DMS 273 treated with DMSO at 0.1 percent for 48 hours (cell line): ENCODE measurements at places on chromosomes 16 and 17.

DNA sequence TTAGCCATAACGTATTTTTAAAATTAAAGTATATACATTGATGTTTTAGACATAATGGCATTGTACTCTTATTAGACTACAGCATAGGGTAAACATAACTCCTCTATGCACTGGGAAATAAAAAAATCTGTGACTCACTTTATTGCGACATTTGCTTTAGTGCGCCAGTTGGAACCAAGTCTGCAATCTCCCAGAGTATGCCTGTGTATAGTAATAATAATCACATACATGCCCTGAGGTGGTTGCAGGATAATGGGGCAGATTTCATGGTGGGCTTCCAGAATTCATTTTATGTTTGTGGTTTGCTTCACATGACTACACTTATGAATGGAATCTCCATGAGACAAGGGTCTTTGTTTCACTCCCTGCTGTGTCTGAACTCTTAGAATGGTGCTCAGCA, 66.9 kb upstream of the N4BP1 start:
- DNase-seq = no peak

- no peak for DNase-seq
Observed at GRCh38 chr17:61299517-61300513, 99.8 kb upstream of the TBX2 start.

DNA sequence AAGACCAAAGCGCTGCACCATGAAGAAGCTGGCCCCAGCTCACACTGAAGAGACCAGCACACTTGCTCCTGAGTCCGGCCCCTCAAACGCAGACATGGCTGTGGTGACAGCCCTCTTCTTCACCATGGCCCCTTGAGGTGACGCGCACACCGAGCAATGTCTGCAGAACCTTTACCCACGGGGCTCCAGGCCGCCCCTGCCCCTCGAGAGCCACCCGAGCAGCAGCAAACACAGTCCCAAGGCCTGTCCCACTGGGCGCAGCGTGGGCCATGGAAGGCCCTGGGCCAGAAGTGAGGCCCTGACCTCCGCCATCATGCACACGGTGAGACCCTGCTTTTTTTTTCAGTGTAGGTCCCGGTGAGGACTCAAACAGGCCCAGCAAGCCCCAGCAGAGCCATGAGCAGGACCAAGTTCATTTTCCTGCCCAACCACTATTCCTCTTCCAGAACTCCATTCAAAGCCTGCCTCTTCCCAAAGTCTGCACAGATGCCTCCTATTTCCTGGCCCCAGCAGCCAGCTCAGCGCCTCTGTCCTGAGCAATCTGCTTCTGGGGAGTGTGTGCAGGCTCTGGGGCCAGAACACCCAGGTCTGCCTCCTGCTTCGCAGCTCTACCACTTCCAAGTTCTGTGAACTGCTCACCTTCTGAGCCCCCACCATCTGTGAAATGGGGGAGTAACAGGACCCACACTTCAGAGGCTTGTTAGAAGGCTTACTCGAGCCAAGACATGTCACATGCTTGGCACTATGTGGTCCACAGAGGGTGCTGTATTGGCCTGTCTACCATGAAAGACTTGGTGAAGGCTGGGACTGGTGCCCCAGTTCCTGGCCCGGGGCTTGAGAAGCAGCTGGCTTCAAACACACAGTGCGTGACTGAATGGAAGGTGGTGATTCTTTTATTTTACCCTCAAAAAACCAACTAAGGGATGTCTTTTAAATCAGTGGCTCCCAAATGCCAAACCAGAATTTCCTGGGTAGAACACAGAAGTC, 35.7 kb upstream of the GSG1L start:
- DNase-seq = no peak

DNA sequence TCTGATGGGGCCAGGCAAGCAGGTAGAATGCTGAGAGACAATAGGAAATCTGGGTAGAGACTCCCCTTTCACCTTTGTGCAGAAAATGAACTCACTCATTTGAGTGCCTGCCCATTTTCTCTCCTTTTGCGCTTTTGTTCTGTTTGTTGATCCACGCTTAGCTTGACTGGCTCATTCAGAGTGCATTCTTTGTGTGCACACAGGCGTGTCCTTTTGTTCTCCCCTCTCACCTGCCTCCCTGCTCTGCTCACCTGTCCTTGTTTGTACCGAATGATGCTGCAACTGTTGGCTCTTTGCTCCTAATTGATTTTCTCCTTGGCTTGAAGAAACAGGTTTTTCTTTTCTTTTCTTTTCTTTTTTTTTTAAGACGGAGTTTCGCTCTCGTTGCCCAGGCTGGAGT, 15.8 kb downstream of the PGS1 start:
- no peak for DNase-seq

GRCh38 chr17:48727415-48728175, 955 bp downstream of the HOXB13 start:
- no peak for DNase-seq
